ENCODE measurements at places on chromosomes 4 and X. TPM values are rescaled to one million over a fixed set of nuclear protein-coding genes. Genes with fewer than 3 reads are reported as not detected.

NDNF gene
- 0.09 TPM for total RNA-seq

SULT1E1 gene
- not detected for total RNA-seq

ZNF157 gene
- 0.43 TPM for total RNA-seq

S100G gene
- not detected for total RNA-seq

CRLF2 gene
- not detected for total RNA-seq

TRO gene
- total RNA-seq: 17.3 TPM

SULT1B1 gene
- not detected for total RNA-seq

AFM gene
- total RNA-seq: not detected

MMRN1 gene
- total RNA-seq: 0.09 TPM
